ENCODE measurements at places on chromosomes 12 and 14.

DNA sequence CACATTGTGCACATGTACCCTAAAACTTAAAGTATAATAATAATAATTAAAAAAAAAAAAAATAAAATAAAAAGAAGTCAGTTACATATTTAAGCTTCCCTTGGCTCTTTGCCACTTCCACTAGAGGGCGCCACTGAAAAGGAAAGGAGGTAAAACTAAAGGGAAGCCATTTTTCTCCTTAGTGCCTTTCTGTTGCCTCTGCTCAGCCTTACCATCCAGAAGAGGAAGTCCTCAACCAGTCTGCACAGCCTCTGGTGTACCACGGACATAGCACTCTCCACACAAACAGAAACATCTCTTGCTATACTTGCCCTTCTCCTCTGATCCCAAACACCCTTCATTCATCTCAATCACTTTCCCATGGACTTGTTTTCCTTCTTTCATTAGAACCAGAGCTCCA is 169.0 kb upstream of the EEA1 start:
- no peak for DNase-seq

DNA sequence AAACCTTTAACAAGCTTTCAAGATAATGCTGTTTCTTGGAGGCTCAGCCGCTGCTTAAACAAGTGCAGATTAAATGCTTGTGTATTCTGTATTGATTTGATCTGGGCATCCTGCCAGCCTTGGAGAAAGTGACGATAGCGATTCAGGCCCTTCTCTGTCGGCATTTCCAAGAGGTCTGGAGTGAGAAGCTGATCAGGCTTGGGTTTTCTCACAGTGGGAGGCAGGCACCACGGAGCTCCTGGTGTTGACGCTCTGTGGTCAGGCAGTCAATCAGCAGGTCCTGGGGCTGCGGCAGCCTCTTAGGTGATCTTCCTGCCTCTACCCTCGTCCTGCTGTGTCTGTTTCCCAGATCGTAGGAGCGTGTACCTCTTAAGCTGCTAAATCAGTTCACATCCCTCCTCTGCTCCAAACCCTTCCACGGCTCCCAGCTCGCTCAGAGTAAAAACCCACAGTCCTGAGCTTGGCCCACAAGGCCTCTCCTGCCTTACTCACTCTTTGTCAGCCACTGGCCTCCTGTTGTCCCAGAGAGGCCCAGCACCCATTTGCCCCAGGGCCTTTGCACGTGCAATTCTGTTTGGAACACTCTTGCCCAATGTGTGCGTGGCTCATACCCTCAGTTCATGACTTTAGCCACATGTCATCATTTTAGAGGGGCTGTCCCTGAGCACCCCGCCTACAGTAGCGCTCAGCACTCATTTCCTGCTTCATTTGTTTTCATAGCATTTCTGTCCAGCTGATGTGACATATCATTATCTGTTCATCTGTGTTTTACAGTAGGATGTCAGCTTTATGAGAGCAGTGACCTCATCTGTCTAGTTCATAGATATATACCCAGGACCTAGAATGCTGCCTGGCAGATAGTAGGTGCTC is 155.4 kb downstream of the AACS start:
- DNase-seq, result peak; percentile 21

GRCh38 chr12:115383668-115384067 is 699.7 kb upstream of the TBX3 start:
- DNase-seq, result no peak

DNA sequence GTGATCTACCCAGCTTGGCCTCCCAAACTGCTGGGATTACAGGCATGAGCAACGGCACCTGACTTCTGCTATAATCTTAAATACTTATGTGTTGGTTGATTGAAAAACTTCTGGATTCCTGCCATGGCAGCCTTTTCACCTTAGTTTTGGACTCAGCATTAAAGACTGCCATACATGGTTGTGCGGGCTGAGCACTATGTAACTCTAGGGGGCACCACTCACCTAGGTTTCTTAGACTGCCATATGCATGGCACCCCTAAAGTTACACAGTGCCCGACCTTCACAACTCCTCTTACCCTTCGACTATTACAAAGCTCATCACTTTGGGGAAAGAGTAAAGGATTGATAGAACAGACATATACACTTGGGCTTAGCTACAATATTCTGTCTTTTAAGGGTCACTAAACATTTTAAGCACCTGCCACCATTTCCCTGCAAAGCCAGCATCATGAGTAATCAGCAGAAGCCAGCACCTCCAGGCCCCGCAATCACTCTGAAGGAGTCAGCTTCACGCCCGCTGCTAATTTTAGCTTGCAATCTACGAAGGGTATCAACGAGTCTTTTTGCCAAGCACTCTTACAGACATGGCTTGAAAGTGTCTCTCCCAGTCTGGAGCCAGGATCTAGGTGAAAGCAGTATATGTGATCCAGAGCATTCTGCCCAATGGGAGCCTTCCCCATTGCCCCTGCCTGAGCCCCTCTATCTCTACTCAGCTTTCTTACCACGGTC is 59.8 kb downstream of the SUDS3 start:
- DNase-seq, result peak; percentile 66

- DNase-seq, result no peak
These were observed 243.4 kb upstream of the PELI2 start for GRCh38 chr14:55874785-55875184.

GRCh38 chr14:96989306-96989705 is 192.1 kb downstream of the VRK1 start:
- DNase-seq, result no peak

- DNase-seq, result no peak
These were observed 4.0 kb downstream of the MAPKAPK5 start for GRCh38 chr12:111846016-111846415.

GRCh38 chr12:88790231-88790630 is 210.0 kb upstream of the KITLG start:
- no peak for DNase-seq

GRCh38 chr14:61891170-61891569 is 128.9 kb downstream of the SNAPC1 start:
- DNase-seq, result no peak

GRCh38 chr14:78106381-78106780 is 63.8 kb upstream of the NRXN3 start:
- no peak for DNase-seq

- peak; percentile 4 for DNase-seq
These were observed 145.8 kb downstream of the KIF26A start for GRCh38 chr14:104284107-104284592.

DNA sequence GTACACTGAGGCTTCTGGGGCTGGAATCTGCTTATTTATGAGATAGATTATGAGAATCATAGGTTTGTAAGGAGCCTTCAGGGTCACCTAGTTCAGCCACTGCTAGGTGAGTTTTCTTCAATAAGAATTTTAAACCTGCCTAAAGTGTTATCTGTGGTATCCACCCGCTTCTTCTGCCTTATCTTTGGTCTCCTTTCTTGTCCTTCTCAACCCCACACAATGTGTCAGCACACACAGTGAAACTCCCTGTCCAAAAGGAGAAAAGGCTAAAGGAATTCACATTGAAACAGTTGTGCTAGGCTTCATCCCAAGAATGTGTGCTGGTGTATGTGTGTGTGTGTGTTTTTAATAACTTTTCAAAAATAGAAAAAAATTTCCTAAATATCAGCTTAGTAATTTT is 259.3 kb upstream of the BTG1 start:
- no peak for DNase-seq

- DNase-seq, result no peak
These were observed 74.5 kb upstream of the DYNC1H1 start for GRCh38 chr14:101889898-101890297.

GRCh38 chr12:39426636-39427240 is 16.2 kb downstream of the KIF21A start:
- no peak for DNase-seq

GRCh38 chr12:89181271-89181920 is 170.9 kb downstream of the DUSP6 start:
- no peak for DNase-seq

DNA sequence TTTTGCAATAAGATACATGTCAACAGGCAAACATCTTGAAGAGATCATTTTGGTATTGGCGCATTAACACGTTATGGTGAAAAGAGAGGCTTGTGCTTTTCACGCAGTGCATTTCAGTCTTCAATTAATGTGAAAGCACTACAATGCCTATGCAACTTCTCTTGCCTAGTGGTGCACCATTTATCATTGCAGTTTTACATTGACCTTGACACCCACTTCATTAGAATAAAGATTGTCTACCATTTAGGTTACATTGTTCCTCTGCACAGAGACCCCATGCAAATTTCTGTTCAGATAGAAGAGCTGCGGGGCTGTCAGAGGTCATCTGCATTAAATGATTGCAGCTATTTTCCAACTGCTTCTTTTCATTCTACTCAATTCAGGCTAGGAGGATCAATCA is 212.2 kb upstream of the NPAS3 start:
- DNase-seq, result no peak

DNA sequence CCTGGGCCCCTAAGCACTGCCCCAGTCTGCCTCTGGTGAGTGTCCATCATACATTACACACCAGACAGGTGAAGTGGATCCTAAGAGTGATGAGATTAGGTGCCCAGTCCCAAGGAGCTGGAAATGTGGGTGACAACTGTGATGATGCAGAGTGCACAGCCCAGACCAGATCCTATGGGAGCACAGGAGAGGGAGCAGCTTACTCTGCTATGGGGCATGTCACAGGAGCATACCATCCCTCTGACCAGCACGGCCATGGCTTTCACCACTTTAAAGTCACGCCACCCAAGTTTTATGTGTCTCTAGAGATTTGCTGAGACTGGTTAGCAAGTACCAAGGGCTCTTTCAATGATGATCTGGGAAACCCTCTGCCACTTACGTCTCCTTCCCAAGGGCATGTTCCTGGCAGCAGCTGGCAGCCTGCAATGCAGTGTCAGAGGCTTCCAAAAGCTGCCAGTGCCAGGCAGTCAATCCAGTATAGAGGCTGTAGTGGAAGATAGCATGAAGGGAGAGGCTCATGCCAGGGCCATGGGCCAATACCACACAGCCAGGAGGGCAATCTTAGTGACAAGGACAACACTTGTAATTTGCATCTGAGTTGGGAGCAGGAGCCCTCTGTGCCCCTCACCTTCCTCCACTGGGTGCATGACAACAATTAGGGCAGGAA is 40.2 kb downstream of the STAB2 start:
- DNase-seq, result no peak

GRCh38 chr12:57213763-57214397 is 2.7 kb upstream of the NXPH4 start:
- DNase-seq, result no peak

DNA sequence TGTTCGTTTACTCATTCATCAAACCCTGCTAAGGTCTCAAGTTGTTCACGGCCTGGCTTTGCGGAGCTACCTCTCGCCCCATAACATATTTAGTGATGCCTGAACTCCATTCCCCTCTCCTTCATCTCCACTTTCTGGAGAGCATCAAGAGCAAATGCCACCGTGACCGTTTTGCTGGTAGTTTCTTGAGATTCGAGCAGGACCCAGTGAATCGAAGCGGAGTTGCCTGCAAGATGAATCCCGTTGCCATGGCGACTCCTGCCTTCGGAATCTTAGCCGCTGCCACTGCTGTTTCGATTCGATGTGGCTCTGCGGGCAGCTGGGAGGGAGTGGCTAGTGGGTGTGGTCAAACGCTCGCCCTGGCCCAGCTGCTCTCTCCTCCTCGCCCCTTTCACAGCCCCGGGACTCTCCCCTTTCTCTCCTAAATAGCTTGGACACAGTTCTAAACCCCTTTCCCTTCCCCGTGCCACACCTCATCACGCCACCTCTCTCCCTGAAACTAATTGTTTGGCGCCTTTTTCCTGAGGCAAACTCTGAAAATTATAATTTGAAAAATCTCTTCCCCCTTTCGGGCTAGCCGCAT is 1.4 kb downstream of the DAAM1 start:
- peak; percentile 67 for DNase-seq

DNA sequence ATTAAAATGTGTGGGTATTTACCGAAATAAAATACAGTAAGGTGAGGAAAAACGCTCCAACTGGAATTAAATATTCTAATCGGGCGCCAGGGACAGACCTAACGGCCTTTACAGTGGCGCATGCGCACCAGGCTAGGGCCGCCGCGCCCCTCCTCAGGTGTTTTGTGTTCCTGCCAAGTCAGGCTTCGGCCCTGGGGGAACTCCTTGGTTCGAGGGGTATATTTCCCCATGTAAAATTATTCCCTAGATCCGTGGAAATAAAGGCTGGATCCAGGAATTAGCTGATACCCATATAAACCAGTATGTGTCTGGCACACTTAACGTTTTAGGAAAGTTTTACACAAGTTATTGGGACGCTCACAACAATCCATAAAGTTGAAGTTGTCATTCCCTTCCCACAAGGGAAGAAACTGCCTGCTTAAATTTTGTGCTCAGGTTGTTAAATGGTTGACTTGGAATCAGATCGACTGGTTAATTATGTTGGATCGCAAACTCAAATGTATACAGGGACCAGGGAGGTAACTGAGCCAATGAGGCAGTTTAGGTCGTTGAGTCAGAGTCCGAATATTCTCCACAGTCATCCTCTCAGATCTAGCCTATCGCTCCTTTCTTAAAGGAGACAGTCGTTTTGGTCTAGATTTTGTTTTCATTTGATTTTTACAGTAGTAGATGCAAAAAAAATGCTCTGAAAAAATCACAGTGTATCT is 621 bp upstream of the ANAPC7 start:
- DNase-seq, result peak; percentile 59

DNA sequence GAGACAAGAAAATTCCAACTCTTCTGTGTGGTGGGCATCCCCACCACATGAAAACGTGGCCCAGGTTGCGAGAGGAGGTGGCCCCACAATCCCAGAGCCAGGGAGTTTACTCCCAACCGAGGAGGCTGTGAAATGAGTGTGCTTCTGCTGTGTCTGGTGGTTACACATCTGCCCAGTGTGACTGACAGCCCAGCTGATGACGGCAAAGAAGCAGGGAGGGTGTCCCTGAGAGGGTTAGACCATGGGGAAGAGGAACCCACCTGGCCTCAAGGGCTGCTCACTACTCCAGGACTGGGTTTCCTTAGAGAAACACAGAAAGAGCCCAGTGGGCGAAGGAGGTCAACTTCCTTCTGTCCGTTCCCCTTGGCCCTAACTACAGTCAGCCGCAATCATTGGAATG is 24.6 kb downstream of the ZFP36L1 start:
- DNase-seq, result no peak

- no peak for DNase-seq
These were observed 106.2 kb upstream of the PDE3A start for GRCh38 chr12:20262119-20262518.

GRCh38 chr14:90809530-90810312 is 6.5 kb downstream of the TTC7B start:
- peak; percentile 10 for DNase-seq

- DNase-seq, result no peak
These were observed 8.5 kb upstream of the SMIM10L1 start for GRCh38 chr12:11162502-11162901.

DNA sequence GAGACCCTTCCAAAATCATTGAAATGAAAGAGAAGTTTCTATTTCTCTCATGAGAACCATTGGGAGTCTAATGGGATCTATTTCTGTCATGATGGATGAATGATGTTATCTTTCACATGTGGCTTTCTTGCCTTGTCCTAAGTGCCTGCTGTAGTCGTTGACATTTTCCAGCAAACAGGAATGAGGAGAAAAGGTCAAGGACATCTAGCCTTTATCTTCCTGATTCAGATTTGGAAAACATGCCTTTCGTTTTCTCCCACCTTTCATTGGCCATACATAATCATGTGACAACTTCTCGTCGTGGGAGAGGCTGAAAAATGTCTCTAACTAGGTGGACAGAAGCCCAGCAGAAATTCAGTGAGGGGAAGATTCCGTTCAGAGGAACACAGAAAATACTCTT is 94.5 kb downstream of the PCNX1 start:
- no peak for DNase-seq

Data from posterior cingulate gyrus (tissue), 11 donors.